Mesendoderm (in vitro differentiated cells): ENCODE measurements at places on chromosomes 1 and 21.

GRCh38 chr21:18089786-18090185 lies 154.8 kb upstream of the CHODL start:
- no peak for DNase-seq

GRCh38 chr1:179506199-179506598 lies 69.5 kb downstream of the NPHS2 start:
- DNase-seq: no peak

GRCh38 chr1:237098541-237098940 lies 56.6 kb downstream of the RYR2 start:
- DNase-seq: no peak

- DNase-seq: peak; percentile 70
Measured at GRCh38 chr1:2534687-2535441, 4.8 kb upstream of the HES5 start.

- DNase-seq: no peak
Measured at GRCh38 chr1:245334827-245335490, 180.2 kb downstream of the KIF26B start.

DNA sequence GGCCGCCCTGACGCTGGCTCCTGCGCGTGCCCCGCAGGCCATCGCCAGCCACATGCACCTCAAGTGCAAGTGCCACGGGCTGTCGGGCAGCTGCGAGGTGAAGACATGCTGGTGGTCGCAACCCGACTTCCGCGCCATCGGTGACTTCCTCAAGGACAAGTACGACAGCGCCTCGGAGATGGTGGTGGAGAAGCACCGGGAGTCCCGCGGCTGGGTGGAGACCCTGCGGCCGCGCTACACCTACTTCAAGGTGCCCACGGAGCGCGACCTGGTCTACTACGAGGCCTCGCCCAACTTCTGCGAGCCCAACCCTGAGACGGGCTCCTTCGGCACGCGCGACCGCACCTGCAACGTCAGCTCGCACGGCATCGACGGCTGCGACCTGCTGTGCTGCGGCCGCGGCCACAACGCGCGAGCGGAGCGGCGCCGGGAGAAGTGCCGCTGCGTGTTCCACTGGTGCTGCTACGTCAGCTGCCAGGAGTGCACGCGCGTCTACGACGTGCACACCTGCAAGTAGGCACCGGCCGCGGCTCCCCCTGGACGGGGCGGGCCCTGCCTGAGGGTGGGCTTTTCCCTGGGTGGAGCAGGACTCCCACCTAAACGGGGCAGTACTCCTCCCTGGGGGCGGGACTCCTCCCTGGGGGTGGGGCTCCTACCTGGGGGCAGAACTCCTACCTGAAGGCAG lies 23.4 kb upstream of the ARF1 start:
- DNase-seq: no peak

DNA sequence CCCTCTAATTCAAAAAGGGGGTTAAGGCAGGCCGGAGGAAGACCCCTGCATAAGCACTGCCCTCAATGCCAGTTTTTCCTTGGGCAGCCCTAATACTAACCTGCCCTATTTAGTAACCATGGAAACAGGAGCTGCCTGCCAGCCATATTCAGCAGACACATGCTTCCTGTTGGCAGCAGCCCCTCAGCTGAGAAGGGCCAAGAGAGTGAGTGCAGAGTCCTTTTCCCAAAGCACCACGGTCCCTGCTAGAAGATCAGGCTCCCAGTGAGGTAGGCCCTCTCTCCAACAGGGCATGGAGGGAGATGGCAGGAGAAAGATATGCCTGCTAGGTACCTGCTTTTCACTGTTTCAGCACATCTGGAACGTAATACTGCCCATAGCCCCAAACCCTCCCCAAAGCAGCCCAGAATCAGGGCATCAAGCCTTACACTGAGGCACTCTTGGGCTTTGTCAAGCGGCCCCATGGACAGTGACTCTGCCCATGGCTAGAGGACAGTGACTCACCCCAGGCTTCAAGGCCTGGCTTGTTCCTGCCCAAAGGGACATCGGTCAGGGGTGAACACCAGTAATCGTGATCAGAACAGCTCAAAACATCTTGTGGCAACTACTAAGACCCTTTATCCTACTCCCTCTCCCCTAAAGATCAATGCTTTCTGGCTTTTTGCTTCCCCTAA lies 64.5 kb downstream of the BCAR3 start:
- peak; percentile 69 for DNase-seq

- peak; percentile 28 for DNase-seq
Measured at GRCh38 chr1:228308628-228309325, 97.9 kb downstream of the TRIM11 start.

DNA sequence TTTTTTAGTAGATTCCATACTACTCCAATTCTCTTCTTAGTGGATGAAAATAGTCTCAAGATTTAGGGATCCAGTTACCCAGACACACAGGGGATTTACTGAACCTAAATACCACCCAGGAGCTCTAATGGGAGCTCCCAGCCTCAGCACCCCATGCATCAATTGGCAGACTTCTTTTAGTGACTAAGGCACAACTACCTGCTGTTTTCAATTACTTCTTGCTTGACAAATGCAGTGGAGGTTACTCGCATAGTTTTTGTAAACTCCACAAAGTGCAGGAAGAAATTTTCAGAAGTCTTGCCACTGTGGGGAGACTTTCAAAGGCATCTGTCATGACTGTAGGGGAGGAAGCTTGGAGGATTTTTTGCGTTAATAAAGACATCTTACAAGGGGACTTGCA lies 35.5 kb upstream of the MAP10 start:
- no peak for DNase-seq

DNA sequence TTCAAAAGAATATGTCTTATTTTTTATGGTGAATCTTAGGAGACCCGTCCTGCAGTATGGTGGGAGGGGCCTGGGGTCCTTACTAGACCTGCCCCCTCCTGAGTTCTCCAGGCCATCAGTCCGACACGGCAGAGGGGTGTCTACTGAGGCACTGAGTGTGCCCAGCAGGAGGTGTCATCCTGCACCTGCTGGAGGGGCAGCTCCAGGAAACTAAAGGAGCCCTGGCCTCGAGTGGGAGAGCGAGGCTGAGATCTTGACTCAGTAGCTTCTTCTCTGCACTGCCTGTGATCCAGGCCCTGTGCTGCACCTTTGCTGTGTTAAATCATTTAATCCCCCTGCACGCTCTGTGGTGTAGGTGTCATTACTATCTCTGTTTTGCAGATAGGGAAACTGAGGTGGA lies 587.7 kb downstream of the PTPRU start:
- DNase-seq: no peak

- no peak for DNase-seq
Measured at GRCh38 chr1:68782890-68783289, 286.0 kb upstream of the DEPDC1 start.

GRCh38 chr1:1050577-1051052 lies 23.5 kb downstream of the RNF223 start:
- no peak for DNase-seq

GRCh38 chr1:201999625-202000238 lies 10.7 kb upstream of the ELF3 start:
- DNase-seq: peak; percentile 81

DNA sequence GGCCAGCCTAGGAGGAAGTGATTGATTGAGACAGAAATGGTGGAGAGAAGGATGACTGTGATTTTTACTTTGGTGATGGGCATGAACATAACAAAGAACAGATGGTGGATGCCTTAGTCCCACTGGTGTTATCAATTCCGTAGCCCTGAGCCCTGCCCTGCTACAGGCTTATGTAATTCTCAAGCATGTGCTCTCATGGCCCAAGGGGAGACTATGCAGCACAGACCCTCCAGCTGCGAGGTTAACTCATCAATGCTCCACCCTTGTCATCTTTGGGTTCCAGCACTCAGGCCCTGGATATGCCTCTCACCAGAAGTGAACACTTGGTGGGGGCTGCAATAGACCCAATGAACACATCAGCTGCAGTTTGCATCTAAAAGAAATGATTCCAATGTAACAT lies 62.7 kb upstream of the LRRC8D start:
- no peak for DNase-seq

DNA sequence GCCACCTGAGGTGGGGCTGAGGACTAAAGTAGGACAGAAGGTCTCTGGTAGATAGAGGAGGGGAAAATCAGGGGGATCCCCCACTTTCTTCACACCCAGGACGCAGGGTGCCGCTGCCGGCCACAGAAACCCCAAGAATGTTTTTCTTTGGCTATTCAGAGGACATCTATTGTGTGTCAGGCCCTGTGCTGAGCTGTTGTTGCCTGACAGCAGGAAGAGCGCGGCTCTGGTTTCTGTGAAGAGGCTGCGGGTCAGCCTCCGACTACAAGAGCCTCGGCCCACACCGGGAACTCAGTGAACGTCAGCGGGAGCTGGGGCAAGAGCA lies 407 bp upstream of the PIGV start:
- no peak for DNase-seq

DNA sequence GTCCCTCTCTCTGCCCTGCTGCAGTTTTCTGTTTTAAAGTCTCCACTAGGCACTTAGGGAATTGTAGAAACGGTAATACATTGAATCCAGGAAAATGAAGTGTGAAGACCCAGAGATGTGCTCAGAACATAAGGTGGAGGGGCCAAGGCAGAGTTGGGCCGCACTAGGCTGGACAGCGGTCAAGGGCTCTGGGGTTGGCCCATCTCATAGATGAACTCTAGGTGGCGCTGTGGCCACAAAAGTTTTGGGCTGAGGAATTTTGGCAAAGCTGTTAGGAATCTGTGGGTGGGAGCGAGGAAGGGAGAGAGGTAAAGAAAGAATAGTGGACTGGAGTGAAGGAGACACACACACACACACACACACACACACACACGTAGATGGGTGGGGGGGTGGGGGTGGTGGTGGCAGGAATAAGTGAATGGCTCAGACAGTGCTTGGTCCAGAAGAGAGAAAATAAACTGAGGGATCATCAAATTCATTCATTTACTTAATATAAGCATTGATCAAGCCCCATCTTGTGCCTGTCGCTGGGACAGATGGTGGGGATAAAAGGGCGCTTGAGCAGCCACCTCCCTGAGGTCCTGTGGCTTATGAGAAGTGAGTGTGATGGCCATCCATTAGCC lies 258.5 kb downstream of the TRABD2B start:
- peak; percentile 67 for DNase-seq

DNA sequence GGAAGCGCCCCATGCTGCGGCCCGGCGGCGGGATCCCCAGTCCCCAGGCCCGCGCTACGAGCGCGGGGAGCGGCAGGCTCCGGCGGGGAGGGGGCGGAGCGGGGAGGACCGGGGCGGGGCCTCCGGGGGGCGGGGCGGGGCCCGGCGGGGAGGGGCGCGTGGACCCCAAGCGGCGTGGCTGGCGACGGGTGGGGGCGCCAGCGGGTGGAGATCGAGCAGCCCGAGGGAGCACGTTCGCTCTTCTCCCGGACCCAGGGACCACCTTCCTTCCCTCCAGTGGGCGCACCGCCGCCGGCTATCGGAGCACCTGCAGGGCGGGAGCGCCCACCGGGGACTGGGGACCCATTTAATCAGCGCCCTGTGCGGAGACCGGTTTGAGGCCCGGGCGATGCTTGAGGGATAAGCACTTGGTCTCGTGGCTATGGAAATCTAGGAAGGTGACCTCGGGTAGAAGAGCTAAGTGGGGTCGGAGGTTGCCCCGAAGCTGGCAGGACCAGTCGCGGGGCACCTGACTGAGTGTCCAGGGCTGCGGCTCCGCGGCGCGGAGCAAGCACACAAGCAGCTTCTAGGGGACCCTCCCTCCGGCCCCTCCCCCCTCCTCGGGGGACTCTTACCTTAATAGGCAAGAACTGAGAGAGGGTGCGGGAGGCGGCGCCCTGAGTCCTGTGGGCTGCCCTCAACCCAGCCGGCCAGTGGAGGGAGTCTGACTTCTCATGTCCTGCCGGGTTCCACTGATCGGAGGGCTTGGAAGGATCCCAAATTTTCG lies at the start of gene TSPAN2:
TSPAN2 (minus strand) TSS at position 84 of the 766 bp plus-strand sequence; CDS start at position 13, 71 bp downstream.
- peak; percentile 94 for DNase-seq

DNA sequence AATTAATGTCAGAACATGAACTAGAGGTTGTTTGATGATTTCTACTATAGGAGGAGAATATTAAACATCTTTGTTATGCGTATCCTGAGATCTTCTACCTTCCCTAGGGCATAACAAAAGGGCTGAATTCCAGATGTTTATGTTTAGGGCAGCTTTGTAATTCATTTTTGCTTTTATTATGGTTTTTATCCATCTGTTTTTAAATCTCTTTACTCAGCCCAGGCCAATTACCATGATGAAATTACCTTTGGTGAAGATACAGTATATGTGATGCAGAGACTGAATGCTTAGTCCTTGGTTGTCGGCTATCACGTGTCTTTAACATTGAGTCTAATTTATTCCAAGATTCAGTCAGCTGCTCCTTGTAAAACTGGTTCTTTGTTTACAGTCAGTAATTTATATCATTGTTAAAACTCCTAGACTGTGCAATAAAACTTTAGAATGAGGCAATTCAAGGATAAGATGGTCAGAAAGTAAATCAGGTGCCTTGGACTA lies 176.9 kb downstream of the CTH start:
- DNase-seq: no peak

DNA sequence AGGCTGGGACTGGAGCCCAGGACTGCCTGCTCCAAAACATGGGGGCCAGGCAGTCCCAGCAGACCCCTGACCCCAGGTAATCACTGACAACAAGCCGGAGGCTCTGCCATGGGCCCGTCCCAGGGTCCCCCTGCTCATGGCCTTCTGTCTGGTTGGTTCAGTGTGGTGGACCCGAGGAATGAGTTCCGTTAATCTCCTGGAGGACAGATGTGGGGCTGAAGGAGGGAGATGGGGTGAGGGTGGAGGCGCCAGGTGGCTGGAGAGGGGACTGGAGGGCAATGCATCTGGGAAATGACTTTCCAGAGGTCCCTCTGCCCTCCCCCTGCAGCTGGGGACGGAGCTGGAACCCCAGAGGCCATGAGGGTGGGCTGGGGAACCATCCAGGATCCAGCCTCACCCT lies 103.2 kb downstream of the EBNA1BP2 start:
- DNase-seq: no peak

DNA sequence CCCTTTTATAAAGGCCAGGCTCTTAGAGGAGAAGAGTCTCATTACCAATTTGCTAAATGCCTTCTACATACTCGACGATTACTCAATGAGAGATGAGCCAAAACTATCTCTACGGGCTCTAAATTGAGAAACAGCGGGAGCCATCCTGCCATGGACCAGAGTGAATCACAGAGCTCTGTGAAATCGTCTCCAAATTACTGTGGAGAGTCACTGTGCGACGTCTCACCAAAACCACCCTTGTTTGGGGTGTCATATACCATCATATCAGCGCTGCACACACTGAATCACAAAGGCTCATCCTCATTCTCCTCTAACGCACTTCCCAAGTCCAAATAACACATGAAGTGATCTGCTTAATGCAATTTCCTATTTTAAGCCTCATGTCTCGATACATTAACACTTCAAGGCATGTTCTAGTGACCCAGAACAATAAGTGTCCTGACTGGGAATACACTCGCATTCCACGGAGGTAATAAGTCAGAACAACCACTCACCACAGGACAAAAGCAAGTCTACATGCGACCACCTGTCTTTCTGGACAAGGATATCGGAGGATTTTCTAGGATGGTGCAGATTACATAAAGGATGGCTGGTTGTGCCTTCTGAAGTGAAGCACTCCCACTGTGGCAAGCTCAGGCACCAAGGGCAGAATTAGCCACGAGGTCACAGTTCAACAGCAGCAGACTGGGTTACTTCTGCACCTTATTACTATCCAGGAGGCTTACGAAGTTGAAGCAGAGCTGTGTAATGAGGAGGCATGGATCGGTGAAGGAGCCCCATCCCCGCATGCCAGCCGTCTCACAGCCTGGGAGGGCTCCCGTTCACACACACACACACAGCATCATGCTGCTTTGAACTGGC lies 44.3 kb downstream of the NID1 start:
- no peak for DNase-seq
